Urinary bladder (tissue), 4 donors: ENCODE measurements at places on chromosomes 6 and 20. TPM values are rescaled to one million over a fixed set of nuclear protein-coding genes. Genes with fewer than 3 reads are reported as not detected.

DNA sequence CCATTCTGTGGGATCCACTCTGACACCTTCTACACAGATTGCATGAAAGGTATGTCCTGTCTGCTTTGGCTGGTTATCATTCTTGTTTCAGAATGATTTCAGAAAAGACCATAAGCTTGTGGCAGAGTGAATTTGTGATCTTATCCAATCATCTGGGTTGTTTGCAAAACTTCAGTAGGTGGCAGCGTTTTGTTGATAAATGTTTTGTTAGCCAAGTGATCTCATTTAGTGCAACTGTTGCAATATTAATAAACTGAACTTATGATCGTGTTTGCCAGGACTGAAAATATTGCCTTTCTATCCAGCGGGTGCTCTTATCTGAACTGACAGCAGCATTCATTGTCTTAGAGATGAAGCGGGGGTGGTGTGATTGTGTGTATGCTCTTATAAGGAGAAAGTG, 613.2 kb upstream of the NOX3 start:
- no peak for DNase-seq

- no peak for DNase-seq
These were observed 54.6 kb upstream of the UBR2 start for GRCh38 chr6:42509256-42509655.

DNA sequence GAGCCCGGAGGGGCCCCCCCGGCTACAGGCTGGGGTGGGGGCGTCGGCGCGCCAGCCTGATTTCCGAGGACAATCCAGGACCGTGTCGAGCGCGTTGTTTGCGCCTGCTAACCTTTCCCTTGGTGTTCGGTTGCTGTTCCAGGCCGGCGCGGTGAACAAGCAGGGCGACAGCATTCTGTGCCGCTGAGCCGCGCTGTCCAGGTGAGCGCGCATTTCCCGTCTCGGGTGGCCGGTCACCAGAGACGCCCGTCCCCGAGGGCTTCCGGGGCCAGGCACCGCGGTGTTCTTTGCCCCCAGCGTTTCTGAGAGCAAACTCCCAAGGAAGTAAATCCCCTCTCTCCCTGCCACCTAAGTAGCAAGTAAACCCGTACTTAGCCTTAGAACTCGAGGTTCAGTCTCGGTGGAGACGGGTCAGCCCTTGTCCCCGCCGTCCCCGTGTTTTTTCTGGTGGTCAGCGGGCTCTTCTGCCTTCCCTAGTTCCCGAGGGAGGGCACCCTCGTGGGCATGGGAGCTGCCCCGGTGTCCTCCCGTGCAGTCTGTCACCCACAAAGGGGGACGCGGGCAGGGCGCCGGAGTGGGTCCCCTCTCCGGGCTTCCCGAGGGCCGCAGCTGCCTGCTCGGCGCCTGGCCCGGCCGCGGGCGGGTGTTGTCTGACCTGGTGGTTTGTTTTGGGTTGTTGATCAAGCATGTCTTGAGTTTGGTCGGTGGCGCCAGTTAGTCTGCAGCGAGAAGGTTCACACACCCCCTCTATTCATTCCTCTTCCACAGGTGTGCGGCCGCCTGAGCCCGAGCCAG, 1.5 kb downstream of the ID4 start:
- DNase-seq = peak; percentile 46

DNA sequence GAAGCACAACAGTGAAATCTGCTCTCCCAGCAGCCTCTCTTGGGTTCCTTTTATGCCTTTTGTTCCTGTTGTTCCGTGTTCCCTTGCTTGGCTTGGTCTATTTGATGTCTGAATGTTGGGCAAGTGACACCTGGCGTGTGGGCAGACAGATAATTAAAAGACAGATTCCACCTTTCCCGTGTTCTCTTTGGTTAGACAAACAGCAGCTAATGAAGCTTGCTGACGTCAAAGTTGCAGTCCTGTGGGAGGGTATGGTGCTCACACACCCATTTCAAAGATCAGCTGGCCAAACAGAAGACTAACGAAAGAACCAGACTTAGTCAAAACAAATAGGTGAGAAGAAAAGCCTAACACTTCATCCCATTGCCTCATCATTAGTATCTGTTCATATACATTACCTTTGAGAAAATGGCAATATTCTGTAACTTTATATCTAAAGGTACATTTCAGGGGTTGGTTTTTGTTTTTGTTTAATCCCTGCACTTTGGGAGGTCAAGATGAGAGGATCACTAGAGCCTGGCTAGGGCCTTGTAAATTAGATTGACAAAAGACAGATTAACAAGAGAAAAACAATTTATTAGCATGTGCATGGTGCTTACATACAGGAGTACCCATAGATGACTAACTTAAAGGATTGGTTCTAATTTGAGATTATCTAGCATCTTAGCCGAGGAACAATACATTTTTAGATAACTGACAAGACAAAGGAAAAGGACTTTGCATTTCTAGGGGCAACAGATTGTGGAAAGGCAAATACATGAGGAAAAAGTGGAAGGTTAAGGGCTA, 48.9 kb upstream of the TNFRSF21 start:
- no peak for DNase-seq

Gene PKHD1
- 0.29 TPM for polyA plus RNA-seq

DNA sequence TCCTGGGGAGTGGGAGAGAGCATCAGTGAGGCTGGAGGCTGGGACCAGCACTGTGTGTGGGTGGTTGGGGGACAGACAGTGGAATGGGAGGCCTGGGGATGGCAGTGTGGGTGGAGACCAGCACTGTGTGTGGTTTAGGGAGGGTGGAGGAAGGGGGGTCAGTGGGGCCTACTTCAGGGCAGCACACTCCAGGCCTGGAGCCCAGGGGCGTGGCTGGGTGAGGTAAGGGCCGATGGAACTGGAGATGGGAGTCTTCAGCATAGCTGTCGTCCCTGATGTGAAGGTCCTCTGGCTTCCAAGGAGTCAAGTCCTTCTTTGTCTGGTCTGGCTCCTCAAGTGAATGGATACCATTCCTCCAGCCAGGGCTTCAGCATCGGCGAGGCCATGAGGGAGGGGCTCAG, 18.6 kb downstream of the KCNK17 start:
- DNase-seq = no peak

Gene SOD2
- 521 TPM for polyA plus RNA-seq

Gene BPIFB6
- polyA plus RNA-seq = not detected

Gene SEMG1
- not detected for polyA plus RNA-seq

GRCh38 chr20:19968028-19968427, 49.1 kb upstream of the NAA20 start:
- DNase-seq = no peak

DNA sequence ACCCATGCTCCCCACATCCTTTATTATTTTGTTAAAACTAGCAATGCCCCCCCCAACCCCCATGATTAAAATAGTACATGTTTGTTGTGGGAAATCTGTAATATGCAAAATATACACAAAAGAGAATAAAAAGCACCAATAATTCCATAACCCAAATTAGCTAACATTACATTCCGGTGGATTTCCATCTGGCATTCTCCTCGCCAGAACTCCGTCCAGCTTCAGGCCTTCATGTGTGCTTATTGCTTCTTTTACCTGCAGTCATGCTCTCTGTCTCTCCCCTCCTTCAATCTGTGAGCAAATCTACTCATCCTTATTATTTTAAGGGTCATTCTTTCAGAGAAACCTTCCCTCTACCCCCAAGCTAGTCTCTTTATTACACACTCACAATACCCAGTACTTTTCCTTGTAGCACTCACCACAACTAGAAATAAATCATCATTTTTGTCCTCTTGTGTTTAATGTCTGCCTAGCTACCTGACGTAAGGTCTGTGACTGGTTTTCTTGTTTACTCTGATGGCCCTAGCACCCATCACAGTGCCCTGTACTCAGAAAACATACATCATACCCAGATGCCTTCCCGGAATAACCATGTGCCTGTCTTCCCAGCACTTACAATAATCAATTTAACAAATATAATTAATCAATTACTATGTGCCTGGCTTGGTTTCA, 25.6 kb upstream of the IER3 start:
- DNase-seq = no peak

- no peak for DNase-seq
These were observed 116.2 kb downstream of the PFDN4 start for GRCh38 chr20:54324041-54324440.

- DNase-seq = no peak
These were observed 23.0 kb upstream of the IYD start for GRCh38 chr6:150345781-150346180.

DNA sequence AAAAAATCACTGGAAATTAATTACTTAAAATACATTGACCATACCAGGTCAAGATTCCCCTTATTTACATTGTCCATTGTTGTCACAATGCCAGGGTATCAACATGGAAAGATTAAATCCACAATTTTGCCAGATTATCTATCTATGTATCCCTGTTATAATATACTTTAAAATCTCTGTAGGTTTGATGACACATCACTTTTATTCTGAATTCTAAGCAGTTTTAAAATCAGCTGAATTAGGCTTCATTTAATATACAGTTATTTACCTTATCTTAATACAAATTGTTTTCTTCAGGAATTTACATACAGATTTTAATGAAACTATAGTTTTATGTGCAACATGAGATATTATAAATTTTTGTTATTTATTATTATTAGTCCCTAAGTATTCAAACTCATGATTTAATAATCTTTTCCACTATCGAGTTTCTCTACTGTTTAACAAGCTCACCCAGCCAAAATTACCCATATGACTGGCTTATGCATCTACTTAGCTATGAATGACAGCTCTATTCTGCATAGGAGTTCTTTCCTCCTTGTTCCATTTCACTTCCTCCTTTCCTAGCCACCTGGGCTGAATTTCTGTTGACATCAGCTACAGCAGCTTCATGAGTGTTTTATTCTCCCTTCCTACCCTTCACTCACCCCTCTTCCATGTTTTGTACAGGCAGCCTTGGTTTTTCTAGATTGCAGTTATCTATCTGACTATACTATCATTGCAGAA, 654.2 kb upstream of the MAP3K7 start:
- DNase-seq = no peak

- no peak for DNase-seq
These were observed 219.2 kb downstream of the CLVS2 start for GRCh38 chr6:123215211-123215610.

Gene PRDM1
- 3.7 TPM for polyA plus RNA-seq

GRCh38 chr6:7150381-7151064, 42.8 kb downstream of the RREB1 start:
- DNase-seq = no peak

GRCh38 chr6:147983581-147984366, 358.9 kb upstream of the SASH1 start:
- DNase-seq = no peak

GRCh38 chr6:159852877-159853276, 37.9 kb upstream of the MAS1 start:
- DNase-seq = no peak

- DNase-seq = no peak
These were observed 20.8 kb upstream of the SIRT5 start for GRCh38 chr6:13553646-13554045.
